ENCODE measurements at places on chromosomes 6 and 20.

DNA sequence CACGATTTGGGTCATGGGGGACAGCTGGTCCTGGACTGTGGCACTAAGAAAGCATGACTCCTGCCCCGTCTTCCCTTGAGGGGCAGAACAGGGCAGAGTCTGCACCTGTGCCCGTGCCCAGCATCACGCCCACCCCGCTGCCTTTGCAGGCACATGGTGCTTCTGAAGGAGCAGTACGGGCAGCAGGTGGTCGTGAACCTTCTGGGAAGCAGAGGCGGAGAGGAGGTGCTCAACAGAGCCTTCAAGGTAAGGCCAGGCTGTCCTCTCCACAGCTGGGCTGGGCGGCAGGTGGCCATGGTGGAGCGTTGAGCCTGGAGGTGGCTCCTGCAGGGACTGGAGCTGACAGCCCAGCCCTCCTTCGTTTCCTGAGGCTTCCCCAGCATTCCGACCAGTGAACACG lies 77.4 kb downstream of the SYNJ2 start:
- DNase-seq: no peak

GRCh38 chr6:156899071-156899470 lies 121.9 kb downstream of the ARID1B start:
- DNase-seq: no peak

- no peak for DNase-seq
Measured at GRCh38 chr20:11986954-11987353, 69.3 kb downstream of the BTBD3 start.

DNA sequence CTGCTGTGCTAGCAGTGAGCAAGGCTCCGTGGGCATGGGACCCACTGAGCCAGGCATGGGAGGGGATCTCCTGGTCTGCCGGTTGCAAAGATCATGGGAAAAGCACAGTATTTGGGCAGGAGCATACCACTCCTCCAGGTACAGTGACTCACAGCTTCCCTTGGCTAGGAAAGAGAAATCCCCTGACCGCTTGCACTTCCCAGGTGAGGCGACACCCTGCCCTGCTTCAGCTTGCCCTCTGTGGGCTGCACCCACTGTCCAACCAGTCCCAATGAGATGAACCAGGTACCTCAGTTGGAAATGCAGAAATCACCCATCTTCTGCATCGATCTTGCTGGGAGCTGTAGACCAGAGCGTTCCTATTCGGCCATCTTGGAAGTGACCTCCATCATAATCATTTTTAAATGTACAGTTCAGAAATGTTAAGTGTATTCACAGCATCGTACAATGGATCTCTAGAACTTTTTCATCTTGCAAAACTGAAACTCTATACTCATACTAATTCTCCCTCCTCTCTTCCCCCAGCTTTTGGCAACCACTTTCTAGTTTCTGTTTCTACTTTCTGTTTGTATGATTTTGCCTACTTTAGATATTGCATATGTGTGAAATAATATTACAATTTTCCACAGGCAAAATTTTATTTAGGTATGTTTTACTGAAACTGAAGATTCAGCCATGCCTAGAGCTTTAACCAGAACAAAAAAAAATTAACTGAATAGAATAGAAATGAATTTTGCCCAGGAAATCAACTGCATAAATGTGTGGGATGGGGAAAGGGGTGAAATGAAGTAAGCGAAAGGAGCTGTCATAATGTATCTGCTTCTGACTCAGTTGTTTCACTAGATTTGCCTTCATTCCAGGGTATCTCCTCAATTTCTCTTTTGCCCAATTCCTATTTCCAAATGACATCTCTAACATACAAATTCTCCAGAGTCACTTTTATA lies 100.0 kb downstream of the RWDD2A start:
- DNase-seq: no peak

GRCh38 chr20:33649201-33649681 lies 12.9 kb upstream of the C20orf144 start:
- DNase-seq: no peak

DNA sequence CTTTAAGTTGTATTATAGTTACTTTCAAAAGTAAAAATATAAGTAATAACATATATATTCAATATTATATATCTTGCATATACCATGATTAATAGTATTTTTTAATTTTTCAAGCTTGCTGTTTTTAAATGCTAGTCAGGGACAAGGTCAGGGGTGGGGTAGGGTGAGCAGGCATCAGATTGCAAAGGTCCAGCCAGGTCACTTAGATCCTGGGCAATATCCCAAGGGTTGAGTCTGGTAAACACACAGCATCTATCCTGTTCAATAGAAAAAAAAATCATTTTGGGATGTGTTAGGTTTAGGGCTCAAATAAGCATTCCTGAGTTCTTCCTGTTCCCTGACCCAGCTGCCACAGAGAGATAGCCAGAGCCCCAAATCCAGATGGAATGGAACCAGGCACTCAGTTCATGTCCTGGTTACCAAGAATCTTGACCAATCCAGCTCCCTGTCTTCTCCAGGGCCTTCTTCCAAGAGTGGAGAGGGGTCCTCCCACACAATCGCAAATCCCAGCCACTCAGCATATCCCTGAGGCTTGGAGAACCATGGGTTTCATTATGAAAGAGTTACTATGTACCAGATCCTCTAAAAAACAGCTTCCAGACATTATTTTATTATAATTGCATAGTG lies 134.9 kb upstream of the TOP1 start:
- no peak for DNase-seq

DNA sequence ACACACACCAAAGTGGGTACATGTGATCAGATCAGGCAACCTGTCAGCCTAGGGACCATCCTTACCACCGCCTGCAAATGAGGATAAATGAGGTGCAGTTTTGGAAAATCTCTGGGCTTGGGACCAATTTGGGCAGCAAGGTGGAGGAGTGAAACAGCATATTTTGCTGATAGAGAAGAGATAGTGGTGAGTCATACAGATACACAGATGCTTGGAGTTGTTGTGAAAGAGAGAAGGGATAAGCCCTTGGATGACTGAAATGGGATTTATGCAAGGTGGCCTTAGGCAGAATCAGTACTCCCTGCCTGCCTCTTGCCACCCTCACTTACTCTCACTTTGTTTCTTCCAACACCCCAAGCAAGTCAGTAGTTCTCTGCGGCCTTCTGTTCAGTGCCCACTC lies 34.7 kb downstream of the BMP2 start:
- DNase-seq: no peak

DNA sequence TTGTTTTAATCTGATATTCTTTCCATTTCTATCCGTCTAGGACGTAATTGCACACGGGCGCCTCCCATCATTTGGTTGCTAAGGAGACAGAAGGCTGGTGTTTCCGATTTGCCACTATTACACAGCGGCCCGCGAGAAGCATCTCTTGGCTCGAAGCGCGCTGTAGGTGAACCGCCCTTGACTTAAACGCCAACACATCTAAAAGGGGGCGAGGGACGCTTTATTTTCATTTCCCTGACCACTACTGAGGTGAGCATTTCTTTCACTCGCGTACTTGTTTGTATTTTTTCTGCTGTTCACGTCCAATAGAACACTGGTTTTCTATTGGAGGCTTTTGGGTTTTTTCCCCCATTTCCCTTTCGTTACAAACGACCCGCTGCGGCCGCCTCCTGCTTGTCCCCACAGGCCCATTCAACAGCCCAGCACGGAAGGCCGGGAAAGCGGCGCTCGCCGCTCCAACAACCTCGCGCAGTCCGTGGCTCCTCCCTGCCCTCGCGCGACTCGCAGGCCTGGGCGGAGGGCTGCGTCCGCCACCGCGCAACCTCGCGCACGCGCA lies 505 bp upstream of the WRNIP1 start:
- no peak for DNase-seq

GRCh38 chr20:41011551-41012067 lies 17.0 kb upstream of the TOP1 start:
- DNase-seq: no peak

DNA sequence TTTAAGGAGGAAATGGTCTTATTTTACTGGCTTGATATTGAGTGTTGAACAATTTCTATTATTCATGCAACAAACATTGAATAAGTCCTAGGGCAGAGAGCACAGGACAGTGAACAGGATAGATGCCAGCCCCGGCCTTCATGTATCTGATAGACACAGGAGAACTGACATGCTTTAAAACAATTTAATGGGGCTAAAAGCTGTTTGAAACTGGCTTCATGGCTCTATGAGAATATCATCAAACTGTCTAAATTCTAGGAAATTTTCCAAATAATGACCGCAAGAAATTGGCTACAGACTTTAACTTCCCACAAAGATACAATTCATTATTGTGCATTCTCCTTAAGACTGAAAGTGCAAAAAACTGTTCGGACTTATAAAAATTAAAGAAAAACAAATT lies 69.0 kb downstream of the ID4 start:
- DNase-seq: no peak

- no peak for DNase-seq
Measured at GRCh38 chr6:168363811-168364792, 44.5 kb upstream of the DACT2 start.

- no peak for DNase-seq
Measured at GRCh38 chr6:76240092-76240491, 167.6 kb upstream of the IMPG1 start.

DNA sequence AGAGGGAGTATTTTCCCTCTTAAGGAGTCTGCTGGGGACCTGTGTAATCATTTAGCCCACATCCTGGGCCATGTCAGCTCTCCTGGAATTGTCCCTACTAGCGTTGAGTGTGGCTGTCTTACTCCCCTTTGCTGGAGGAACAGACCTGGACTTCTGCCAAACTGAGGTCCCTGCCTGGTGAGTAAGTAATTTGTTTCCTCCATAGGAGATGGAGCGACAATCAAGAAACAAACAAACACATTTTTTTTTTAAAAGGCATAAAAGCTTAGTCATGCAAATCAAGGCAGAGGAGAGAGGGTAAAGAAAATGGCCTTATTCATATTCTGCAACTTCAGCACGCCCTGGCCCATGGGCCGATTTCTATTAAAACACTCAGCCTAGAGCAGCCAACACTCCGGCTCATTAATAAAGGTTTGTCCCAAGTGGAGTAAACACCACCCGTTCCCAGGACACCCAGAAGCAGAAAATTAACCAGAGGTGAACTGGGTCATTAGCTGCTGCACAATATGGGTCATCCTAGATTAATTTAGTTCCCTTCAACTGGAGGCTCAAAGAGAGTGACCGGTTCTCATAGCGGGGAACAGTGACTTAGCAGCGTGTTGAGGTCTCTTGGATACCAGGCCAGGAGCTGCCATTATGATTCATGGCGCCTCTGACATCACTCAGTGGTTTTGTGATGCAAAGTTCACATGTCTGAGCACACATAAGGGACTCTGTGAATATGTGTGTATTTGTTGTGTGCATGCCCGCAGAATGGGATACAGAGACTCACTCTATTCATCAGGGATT lies 165.0 kb upstream of the SULF2 start:
- no peak for DNase-seq

GRCh38 chr6:33740204-33740608 lies 6.5 kb downstream of the IP6K3 start:
- DNase-seq: no peak

DNA sequence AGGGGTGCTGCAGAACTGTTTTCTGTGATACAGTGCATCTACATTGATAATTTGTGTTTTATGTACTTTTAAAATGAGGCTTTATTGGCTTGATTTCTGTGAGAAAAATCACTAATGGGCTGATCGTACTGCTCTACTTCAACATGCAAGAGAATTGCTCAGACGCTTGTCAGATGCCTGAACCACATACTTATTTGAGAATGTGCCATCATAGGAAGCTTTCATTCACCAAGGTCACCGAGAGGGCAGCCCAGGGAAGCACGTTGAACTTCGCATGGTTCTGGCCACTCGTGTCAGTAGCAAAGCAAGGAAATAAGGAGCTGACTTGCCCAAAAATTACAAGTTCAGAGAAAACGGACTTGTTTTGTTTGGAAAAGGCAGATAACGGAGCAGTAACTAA lies 168.5 kb upstream of the AKAP12 start:
- no peak for DNase-seq

GRCh38 chr20:24836661-24837299 lies 112.3 kb upstream of the CST7 start:
- DNase-seq: no peak

DNA sequence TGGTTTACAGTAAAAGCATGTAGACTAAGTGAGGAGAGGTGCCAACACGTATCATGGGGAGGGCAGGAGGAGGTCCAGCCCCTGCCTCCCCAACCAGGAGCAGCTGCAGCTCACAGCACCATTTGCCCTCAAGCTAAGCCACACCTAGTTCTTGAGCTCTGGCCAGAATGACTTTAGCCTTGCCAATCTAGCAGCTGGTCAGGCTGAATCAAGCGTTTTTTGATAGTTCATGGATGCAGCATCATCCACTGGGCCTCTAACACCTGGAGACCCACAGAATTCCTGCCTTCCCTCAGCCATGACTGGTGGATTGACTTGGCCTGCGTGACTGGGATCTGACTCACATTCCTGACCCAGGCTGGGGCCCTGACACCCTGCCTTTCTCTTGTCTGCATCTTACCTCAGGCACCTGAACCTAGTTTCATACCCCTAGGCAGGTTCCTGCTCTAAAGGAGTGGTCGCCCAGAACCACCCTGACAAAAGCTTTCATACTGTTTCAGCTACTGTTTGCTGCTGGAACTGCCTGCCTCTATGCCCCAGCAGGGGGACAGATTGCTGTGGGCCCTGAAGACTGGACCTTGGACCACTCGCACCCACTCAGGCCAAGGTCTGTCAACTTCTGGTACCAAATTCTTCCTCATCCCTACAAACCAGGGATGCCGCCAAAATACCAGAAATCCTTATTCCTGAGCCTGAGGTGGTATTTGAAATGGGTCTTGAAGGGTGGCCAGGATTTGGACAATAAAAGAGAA lies 122.3 kb downstream of the QRSL1 start:
- no peak for DNase-seq

- no peak for DNase-seq
Measured at GRCh38 chr6:4367643-4368042, 232.3 kb upstream of the ECI2 start.

- DNase-seq: no peak
Measured at GRCh38 chr6:160069459-160069858, 52.2 kb upstream of the SLC22A1 start.

- no peak for DNase-seq
Measured at GRCh38 chr6:16691324-16691723, 69.9 kb downstream of the ATXN1 start.

- no peak for DNase-seq
Measured at GRCh38 chr20:15567219-15567618, 1006.0 kb downstream of the KIF16B start.

GRCh38 chr20:59731376-59731775 lies 127.0 kb downstream of the PHACTR3 start:
- no peak for DNase-seq

GRCh38 chr20:9400171-9401025 lies 114.0 kb upstream of the LAMP5 start:
- DNase-seq: no peak

GRCh38 chr6:7440476-7440875 lies 50.9 kb downstream of the RIOK1 start:
- no peak for DNase-seq

GRCh38 chr20:47093320-47093966 lies 198.8 kb downstream of the EYA2 start:
- DNase-seq: no peak

GRCh38 chr6:161104966-161105365 lies 113.4 kb downstream of the MAP3K4 start:
- no peak for DNase-seq

DNA sequence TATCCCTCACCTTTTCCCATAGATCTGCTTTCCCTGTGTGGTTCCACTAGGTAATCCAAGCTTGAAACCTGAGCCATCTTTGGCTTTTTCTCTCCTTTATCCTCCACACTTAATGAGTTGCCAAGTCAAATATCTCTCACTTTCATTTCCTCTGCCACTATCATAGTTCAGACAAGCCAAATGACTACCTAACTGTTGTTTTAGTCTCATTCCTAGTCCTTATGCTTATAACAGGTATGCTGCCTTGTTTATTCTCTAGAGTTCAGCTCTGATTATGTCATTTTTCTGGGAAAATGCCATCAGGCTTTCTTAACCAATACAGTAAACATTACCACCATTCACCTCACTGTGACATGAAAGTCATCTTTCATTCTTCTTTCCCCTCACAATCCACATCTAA lies 6.5 kb downstream of the EFHC1 start:
- DNase-seq: no peak
